Hippocampal formation (tissue), 2 donors: ENCODE measurements at places on chromosomes 3 and 15.

GRCh38 chr15:66578286-66578875 lies 12.6 kb upstream of the LCTL start:
- no peak for DNase-seq

DNA sequence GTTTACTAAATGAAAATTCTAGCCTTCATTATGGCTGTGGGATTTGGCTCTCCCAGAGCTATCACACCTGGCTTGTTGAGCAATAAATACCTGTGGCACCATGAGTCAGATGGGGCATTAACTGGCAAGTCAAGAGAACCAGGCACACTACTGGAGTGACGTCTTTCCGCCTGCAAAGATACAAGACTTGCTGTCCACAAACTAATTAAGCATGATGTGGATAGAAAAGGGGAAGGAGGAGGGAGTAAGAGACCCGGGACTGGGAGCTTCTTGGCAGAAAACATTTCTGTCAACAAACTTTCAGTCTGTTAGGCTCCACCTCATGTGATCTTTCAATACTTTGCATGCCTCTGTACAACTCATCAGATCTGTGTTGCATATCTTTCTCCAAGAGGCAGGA lies 56.5 kb downstream of the CLDN1 start:
- no peak for DNase-seq

DNA sequence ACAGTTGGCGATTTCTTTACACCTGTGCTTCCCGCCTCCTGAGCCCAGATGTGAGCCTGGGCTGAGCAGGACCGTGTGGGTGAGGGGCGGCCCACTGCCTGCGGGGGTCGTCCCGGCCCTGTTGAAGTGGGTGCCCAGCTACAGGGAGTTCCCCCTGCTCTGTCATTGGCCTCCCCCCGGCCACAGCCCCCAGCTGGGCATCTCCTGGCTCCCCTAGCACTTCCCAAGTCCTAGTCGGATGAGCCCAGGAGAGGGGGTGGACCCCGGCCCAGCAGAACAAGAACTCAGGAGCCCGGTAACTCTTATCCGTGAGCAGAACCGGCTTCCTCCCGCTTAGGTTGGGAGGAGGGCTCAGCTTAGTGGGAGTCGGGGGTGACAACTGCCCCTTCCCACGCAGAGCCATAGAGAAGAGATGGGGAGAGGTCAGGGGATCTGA lies 757 bp downstream of the PAQR5 start:
- DNase-seq = no peak

DNA sequence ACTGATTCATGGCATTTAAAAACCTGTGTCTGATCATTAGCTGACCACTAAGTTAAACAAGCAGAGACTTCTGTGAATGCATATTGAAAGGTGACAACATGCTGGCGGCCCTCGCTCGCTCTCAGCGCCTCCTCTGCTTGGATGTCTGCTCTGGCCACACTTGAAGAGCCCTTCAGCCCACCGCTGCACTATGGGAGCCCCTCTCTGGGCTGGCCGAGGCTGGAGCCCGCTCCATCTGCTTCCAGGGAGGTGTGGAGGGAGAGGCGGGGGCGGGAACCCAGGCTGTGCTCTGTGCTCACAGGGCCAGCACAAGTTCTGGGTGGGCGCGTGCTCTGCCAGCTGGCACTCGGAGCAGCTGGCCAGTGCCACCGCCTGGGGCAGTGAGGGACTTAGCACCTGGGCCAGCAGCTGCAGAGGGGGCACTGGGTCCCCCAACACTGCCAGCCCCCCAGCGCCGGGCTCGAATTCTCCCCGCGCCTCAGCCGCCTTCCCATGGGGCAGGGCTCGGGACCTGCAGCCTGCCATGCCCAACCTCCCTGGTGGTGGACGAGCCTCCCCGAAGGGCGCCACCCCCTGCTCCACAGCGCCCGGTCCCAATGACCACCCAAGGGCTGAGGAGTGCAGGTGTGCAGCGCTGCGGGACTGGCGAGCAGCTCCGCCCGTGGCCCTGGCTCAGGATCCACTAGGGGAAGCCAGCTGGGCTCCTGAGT lies 252.4 kb downstream of the ZIC4 start:
- no peak for DNase-seq

DNA sequence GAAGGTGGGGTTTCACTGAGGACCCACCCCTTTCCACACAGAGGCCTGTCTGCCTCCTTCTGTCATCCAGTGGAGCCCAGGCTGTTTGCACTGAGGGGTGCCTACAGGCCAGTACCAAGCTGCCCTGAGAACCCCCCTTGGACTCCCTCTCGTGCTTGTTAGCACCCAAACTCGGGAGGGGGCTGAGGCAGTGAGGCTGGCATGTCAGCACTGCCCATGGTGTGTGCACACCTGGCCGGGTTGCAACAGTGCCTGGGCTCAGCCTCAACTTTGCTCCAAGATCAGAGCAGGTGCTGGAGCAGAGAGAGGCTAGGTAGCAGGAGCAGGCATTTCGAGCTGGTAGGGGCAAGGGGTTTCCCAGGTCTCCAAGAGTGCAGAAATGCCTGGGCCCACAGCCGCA lies 90.0 kb downstream of the PIK3R4 start:
- DNase-seq = no peak

DNA sequence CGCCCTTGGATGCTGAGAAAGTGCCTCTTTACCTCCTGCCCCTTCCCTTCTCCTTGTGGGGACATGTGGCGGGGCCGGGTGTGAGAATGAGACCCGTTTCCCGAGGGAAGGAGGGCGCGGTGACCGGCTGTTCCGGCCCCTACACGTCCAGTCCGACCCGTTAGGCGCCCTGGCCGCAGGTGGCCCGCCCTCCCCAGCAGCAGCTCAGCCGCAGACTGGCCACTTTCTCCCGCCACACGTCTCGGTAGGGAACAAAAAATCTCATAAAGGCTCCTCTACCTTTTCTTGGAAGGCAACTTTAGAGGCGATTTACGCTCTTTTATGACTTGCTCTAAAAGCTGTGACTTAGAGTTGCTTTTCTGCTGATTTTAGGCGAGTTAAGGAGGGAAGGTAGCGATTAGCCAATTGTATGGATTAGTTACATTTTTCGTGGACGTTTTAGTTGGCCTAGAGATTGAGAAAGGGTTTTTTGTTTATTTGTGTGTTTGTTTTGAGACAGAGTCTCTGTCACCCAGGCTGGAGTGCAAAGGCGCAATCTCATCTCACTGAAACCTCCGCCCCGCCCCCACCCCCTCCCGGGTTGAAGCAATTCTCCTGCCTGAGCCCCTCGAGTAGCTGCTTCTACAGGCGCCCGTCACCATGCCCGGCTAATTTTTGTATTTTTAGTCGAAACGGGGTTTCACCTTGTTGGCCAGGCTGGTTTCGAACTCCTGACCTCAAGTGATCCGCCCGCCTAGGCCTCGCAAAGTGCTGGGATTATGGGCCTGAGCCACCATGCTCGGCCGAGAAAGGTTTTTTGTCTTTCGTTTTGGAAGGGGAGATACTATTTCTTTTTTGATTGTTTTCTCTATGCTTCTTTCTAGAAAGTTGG lies 8.3 kb upstream of the PGPEP1L start:
- DNase-seq = no peak

GRCh38 chr15:93111451-93111850 lies 22.4 kb upstream of the RGMA start:
- DNase-seq = no peak

DNA sequence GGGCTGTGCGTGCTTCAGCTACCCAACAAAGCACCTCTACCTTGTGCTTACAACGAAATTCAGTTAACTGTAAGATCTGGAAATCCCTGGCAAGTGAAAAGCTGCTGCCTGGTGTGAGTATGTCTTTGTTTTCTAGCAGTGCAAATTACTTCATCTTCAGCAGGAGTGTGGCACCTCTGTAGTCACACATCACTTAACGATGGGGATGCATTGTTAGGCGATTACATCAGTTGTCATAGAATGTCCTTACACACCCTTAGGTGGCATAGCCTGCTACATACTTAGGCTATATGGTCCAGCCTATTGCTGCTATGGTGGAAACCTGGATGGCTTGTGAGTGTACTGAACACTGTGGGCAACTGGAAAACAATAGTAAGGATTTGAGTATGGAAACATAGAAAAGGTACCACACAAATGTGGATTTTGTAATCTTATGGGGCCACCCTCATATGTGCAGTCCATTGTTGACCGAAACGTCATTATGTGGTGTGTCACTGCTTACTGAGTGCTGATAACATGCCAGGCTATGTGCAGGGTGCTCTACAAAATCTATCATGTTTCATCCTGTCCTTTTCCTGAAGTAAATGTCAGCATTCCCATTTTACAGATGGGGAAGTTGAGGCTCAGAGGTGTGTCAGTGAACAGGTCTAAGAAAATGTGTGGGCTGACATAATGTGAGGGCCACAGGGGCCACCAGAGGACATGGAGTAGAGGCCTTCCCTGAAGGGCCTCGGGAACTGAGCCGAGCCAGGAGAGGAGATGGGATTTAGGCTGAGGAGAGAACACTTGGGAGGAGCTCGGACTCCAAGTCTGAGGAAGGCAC lies 173.5 kb downstream of the VGLL4 start:
- no peak for DNase-seq

DNA sequence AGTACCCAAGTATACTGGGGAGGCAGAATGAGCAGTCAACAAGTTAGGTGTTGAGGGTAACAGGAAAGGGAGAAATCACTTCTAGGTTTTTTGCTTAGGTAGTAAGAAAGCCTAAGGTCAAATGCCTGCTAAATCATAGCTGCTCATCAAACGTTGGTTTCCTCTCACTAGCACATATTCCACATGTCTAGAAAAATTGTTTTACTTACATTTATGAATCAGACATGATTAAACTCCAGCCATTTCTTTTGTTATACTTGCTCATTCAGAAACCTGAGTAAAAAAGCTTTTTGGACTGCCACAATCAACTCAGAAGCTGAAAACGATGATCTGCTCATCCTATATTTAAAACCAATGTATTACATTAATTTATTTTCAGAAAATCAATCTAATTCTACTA lies 40.2 kb downstream of the SLC9A9 start:
- DNase-seq = no peak

DNA sequence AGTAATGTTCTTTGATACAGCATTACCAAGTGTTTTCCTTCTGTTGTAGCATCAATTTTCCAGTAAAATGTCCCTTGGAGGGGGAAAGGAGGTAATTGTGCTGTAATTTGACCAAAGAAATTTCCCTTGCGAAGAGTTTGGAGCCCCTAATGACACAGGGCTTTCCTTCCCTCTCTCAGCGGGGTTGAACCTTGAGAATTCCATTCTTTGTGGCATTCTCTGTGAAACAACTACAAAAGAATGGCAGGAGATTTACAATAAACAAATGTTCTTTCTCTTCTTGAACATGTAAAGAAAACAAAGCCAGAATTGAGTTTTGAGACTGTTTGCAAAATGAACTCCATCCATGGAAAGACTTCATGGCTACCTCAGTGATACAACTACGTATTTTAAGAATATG lies 53.4 kb downstream of the SIDT1 start:
- DNase-seq = no peak

- DNase-seq = no peak
These were observed 40.5 kb upstream of the CCR4 start for GRCh38 chr3:32910954-32911353.

DNA sequence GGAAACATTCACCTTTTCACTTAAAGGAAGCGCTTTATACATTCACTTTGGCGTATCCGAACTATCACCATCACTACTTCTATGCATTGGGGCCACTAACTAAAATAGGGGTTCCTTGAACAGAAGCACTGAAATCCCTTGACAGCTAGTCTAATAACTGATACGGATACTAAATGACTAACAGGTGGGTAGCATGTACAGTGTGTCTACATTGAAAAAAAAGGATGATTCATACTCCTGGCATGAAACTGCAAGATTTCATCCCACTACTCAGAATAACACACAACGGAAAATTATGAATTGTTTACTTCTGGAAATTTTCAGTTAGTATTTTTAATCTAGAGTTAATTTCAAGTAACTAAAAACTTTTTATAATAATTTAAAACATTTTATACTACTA lies 96.7 kb downstream of the SMARCC1 start:
- no peak for DNase-seq

DNA sequence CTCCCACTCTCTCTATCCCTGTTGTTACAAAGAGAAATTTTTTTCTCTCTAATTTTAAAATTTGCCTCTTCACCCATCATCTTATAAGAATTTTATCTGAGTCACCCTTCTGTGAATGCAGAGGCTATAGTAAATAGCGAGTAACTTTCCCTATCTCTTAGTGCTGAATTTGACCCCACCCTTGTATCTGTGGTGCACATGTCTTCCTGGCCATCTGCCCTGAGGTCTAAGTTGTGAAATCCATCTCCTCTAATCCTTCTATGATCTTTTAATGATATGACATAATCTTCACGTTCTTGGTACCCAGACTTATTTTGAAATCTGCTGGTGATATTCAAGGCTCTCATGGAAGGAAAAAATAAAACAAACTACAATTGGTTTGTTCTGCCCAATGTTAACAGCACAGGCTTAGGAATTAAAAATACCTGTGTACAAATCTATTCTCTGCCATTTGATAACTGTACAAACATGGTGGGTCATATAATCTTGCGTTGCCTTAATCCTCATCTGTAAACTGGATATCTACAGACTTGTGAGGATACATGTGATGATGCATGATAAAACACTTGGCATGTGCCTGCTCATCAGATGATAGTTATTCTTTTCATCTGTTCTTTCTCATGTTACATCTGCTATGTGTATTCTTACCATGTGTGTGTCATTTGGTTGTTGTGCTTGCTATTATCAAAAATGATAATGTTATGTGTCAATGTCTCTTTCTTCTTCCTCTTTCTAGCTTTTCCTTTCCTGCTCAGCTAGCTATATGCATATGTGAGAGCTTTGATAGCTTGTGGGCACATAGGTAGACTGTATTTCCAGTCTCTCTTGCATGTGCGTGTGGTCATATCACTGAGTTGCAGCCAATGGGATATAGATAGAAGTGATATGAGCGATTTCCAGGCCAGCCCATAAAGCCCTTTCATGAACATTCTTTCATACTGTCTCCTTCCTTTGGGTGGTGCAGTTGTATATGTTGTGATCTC lies 13.7 kb upstream of the CCR3 start:
- no peak for DNase-seq

DNA sequence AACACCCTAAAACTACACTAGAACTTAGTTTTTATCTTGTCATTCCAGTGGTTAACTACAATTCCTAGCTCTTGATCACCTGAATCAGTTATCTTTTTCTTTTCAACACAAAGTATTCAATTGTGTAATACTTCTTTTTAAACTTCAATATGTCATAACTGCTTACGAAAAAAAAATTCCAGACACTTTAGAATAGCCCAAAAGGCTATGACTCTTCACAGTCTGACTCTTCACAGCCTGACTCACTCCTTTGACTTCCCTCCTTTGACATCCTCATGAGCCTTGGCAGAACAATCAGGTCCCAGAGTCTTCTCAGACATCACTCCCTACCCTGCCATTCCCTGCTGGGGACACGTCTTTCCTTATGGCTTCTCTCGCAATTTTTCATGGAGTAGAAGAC lies 727.1 kb downstream of the ROBO1 start:
- DNase-seq = no peak

- no peak for DNase-seq
These were observed 10.0 kb downstream of the CCDC13 start for GRCh38 chr3:42763021-42763420.

GRCh38 chr3:20405744-20406143 lies 219.7 kb upstream of the SGO1 start:
- DNase-seq = no peak

DNA sequence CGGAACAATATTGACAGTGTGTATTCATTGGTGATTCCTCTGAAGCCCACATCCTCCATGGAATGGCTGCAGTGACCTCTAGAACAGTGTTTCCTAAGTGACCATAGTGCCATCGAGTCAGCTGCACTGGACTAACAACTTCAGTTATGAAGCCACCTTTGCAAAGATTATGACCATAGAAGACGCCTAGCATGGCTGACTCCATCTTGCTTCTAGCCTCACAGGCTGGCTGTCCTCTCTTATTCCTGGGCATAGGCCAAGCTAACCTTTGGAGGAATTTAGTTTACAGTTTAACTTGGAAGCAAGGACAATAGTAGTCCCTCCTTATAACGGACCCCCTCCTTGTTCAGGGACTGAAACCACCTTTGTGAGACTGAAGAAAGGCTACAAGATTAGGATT lies 37.3 kb upstream of the OSBPL11 start:
- DNase-seq = no peak
